ENCODE measurements at places on chromosomes 1 and 21.
A peak's percentile ranks its signal among the peaks of the same experiment; 100 is the strongest.

- no peak for DNase-seq
Measured at GRCh38 chr1:113913312-113913668, 8.2 kb downstream of the DCLRE1B start.

DNA sequence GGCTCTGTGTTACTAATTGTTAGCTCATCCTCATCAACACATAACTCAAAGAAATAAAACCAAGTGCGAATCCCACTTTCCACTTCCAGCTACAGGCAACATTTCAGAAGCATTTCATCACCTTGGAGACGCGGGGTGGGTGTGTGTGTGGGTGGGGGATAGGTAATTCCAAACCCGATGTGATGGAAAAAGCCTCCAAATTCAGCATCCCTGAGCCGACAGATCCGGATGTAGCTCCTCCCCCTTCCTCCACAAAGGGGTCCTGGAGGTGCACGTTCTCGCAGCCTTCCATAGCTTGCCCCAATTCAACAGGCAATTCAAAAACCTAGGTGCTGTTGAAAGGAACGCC is 486 bp downstream of the HSPA13 start:
- DNase-seq, result no peak

DNA sequence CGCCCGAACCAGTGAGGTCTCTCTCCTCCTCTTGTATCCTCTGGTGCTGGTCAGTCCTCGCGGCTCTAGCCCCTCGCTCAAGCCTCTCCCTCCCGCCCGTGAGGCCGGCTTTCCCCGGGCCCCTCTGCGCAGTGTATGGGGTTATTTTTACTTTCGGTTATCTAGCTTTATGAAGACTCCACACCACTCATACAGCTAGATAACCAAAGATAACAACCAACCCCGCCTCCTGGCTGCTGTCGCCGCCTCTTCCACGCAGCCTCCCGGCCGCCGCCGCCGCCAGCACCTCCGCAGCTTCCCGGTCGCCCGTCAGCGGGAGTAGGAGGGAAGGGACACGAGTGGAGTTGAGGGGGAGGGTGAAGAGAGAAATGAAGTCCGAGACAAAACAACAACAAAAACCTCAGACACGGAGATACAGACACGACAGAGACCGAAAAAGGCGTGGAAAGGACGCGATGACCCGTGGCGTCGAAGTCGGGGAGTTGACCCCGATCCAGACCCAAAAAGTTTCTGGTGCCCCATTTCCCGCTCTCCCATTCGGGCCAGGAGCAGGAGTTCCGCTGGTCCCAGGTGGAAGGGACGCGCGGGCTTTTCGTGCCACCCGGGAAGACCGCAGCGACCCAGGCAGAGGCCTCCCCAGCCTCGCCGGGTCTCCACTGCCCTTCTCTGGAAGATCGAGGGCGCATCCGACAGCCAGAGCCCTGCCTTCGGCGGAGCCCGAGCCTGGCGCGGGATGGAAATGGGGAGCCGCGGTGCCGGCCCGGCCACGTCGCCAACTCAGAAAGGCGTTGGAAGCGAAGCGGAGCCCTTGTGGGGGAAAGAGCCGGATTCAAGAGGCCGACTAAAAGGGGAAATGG is 51.4 kb downstream of the RHBG start:
- DNase-seq, result peak; percentile 80

GRCh38 chr1:46244656-46245371 is 2.7 kb upstream of the RAD54L start:
- no peak for DNase-seq

GRCh38 chr1:226788965-226789364 is 49.9 kb upstream of the ITPKB start:
- DNase-seq, result no peak

DNA sequence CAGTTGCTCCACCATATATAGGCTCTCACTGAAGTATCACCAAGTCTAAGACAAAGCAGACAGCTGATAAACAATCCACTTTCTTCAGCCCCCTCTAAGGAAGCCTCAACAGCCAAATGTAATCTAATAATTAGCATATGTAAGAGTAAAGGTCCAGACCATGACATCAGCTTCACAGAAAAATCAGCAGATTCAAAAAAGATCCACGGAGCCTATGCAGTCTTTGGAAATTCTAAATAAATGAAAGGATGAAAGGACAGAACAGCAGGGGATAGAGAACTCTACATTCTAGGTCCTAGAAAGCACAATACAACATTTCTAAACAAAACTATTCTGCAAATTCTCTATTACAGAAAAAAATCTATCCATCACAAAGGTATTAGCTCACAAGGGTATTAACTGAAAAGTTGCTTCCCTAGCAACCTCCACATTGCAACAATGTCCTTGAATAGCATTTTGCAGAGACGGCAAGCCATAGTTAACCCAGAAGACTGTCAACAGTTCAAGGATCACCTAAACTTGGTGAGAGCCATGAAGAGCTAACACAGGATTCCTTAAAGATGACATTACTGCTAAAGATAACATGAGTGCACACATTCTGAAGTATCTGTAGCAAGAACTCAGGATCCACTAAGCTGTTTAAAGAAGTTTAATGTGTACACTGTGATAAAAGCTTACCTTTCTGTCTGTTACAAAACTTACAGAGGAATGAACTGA is 74.3 kb downstream of the SIPA1L2 start:
- DNase-seq, result no peak

DNA sequence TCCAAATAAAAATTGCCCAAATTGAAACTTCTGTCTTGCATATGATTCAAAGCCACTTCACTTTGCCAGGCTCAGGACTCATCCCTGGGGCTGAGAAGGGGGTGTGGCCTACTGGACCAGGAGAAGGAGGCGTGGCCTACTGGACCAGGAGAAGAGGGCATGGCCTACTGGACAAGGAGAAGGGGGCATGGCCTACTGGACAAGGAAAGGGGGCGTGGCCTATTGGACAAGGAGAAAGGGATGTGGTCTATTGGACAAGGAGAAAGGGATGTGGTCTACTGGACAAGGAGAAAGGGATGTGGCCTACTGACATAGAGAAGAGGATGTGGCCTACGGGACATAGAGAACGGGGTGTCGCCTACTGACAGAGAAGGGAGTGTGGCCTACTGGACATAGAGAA is 405.3 kb downstream of the RRAGC start:
- DNase-seq, result no peak

DNA sequence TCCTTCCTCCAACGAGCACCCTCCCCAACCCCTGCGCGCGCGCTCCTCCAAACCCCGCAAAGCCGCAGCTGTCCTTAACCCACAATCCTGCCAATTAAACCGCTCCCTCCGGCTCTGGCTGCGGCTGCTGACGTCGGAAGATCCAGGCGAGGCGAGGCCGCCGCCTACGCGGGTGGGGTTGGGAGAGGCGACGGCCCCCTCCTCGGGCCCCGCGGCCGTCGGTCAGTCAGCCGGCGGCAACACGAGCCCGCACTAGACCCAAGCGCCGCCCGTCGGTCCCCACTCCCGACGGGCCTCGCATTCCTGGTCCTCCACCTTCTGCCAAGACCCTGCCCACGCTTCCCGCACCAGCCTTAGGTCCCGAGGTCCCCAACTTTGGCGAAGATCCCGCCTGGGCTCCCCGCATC is 75.4 kb downstream of the VWA5B1 start:
- no peak for DNase-seq

DNA sequence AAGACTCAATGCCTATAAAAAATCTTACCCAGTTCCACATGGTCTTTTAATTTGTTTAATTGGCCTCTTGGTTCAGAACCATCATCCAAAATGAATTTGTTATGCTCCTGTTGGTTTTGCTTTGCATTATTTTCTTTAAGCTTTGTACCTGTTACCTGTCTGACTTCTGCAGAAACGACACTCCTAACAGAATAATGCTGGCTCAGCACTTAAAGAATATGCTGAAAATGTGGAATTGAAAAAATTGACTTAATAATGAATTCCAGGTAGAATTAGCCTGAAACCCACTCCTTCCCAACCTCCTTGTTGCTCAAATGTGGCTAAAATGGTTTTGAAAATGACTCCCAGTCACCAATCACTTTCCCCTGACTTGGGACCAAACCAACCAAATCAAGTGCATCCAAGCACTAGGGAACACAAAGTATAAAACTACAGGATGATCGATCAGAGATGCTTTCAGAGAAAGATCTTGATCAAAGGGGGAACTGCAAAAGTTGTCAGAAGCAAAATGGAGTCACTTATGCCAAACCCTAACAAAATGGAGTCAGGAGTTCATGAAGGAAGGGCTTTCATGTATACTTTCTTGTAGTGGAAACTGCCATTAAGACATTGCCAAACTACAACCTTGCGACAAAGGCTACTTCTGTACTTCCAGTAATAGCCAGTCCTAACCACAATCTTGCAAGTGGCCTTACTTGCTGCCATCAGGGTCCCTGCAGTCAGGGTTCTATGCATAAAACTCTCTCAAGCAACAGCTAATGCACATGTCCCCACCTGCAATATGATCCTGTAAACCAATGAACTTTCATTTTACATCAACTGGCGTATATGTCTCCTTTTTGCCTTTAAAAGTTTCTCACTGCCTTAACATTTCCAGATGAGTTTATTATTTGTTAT is 5.4 kb downstream of the GBP7 start:
- DNase-seq, result no peak

- no peak for DNase-seq
Measured at GRCh38 chr1:61672376-61672775, 52.6 kb downstream of the TM2D1 start.

GRCh38 chr1:110671361-110671760 is 3.4 kb downstream of the KCNA3 start:
- no peak for DNase-seq

GRCh38 chr1:229461032-229461668 is 27.3 kb upstream of the ACTA1 start:
- no peak for DNase-seq

DNA sequence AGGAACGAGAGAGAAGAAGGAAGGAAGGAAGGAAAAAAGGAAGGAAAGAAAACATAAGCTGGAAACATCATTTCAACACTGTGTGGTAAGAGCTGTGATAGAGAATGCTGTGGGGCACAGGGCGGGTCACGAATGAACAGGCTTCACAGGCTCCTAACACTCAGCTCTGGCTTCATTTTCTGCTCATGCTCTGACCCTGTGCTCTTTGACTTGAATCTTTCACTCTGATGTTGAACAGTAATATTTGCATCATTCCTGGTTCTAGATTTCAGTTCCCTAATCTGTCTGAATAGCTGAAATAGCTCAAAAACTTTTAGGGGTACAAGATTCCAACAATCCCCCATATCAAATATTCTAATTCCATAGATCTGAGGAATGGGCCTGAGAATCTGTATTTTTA is 207.3 kb downstream of the LHX8 start:
- no peak for DNase-seq

GRCh38 chr1:228770779-228771223 is 35.5 kb downstream of the RHOU start:
- DNase-seq, result no peak

DNA sequence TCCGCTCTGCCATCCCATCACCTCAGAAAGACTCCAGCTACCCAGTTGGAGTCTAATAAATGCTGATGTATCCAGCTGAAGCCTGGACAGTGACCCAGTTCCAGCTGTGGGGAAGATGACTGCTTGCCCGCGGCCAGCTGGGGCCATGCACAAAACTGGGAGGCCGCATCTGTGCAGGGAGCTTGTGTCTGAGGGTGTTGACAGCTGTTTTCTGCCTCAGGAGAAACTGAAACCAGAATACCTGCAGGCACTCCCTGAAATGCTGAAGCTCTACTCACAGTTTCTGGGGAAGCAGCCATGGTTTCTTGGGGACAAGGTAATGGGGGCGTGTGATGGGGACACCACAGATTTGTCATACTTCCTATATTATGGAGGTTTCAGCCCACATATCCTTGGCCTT is 3.2 kb downstream of the GSTM2 start:
- no peak for DNase-seq
